NCI-H2081 treated with DMSO at 0.1 percent for 48 hours (cell line): ENCODE measurements at places on chromosomes 3 and 15.

- DNase-seq: no peak
Observed at GRCh38 chr15:69543681-69544364, 91.2 kb downstream of the RPLP1 start.

GRCh38 chr3:40022297-40022827, 213.0 kb downstream of the MYRIP start:
- no peak for DNase-seq

DNA sequence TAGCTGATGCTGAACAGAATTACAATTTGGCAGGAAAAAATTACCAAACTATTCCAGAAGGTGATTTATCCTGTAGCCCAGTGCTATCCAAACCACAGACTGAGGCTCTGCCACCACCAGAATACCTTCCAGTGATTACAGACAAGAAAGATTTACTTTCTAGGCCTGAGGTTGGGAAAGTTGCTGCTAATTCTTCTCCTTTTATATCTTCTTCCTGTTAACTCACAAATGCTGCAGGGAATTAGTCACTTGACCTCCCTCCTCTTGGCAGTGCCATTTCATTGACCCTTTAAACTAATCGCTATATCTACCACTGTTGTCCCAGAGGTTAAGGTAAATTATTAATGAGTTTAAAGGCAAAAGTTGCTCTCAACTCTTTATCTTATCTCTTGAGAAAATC, 118.4 kb downstream of the CTNNB1 start:
- DNase-seq: no peak

DNA sequence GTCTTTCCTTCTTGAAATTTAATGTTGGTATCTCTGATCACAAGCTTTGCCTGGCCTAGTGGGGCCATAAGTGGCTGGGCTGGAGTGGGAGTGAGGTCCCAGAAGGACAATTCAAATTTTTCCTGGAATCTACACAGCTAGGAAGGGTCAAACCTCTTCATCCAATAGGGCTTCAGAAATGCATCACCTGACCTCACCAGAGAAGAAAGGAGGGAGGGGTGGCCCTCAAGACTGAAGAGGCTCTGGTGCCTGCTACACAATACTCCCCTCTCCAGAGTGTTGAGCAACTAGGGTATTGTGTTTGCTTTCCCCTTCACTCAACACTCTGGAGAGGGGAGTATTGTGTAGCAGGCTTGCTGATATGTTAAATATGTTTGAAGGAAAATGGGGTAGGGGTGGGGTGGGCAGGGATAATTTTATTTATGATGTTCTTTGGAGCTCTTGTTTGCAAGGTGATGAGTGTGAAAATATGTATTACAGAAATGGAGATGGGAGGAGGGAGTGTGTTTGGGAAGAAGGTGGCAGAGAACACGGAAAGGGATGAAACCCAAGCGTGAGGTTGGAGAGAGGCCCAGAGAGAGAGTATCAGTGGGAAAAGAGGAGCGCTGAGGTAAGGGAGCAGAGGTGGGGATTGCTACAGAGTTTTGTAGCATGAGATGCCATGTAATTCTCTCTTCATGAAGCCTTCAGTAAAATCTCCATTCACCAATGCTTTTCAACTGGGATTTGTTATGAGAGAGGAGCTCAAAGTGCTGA, 5.7 kb upstream of the KLHL24 start:
- no peak for DNase-seq

DNA sequence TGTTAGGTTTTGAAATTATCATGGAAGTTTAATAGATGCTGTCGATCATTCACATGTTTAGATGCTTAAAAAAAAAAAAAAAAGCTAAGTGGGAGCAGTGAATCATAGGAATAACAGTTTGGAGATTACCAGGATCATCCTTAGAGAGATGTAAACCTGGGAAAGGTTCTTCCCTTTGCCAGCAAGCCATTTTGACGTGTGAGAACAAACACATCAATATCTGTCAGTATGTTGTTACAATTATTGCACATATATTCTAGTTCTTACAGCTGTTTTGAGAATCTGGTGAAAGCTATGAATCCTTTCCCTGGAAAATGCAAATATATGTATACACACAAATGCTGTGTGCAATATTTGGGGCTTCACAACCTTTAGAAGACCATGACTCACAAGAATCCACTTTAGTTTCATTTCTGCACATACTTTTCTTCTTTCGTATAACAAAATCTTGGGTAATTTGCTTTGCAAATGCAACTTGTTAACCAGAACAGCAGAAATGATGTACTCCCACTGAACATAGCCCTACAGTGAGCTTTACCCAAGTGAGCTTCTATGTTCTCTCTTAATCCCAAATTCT, 12.0 kb downstream of the NFKBIZ start:
- DNase-seq: no peak

GRCh38 chr3:134236505-134237170, 14.0 kb downstream of the RYK start:
- no peak for DNase-seq

- DNase-seq: no peak
Observed at GRCh38 chr3:17044855-17045254, 160.1 kb downstream of the PLCL2 start.

GRCh38 chr15:66773129-66773873, 71.3 kb downstream of the SMAD6 start:
- DNase-seq: no peak

- peak; percentile 49 for DNase-seq
Observed at GRCh38 chr3:186806089-186807055, at the start of gene RFC4. Gene RFC4, minus strand, starts transcription at chr3:186806482. Its CDS starts 1,769 bp downstream, at chr3:186804713.

DNA sequence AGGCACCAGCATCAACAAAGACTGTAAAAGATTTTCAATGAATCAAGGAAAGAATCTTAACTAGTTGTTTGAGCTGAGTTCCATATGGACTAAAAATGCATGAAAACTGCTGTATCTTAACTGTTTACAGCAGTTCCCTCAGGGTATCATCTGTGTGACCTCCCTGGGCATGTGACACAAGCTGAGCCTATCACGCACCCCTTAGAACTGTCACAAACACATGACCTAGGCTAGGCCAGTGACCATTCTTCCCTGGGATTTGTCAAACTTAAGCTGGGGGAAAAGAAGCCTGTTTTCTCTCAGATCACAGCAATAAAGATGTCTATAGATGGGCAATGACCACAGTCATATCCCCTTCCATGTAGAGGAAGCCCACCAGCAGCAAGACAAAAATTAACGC, 35.7 kb downstream of the IGF2BP2 start:
- DNase-seq: no peak

GRCh38 chr15:33226559-33227181, 32.2 kb upstream of the FMN1 start:
- no peak for DNase-seq

- DNase-seq: no peak
Observed at GRCh38 chr3:108669208-108669607, 79.7 kb downstream of the DZIP3 start.

DNA sequence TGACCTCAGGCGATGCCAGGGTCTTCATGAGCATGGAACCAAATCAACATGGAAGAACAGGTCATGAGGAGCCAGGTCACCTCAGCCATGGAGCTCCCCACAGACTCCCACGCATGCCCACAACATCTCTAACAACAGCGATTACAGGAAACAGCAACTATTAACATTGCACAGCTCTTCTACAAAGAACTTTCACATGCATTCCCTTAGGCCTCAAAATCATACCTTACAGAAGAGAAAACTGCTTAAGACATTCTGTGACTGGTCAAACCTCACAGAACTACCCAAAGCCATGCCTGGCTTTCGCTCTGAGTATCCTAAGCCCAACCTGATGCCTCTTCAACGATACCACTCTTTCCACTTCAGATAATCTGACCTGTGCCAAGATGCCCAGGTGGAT, 117.8 kb downstream of the OXNAD1 start:
- DNase-seq: no peak

DNA sequence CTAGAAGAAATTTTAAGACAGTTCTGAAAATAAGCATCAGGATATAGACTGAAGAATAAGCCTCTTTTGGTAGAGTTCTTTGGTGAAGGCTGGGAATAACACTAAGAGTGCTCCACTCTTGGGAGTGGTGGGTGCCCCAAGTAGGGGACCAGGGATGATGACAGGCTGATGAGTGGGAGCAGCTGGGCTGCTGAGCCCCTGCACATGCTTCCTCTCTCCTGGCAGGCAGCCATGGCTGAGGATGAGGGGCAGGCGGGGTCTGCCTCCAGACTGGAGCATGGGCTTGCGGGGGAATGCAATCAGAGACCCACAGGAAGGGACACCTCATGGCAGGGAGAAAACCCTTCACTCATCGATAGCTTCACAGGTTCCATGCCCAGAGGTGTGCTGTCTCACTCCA, 72.6 kb upstream of the RORA start:
- DNase-seq: no peak

DNA sequence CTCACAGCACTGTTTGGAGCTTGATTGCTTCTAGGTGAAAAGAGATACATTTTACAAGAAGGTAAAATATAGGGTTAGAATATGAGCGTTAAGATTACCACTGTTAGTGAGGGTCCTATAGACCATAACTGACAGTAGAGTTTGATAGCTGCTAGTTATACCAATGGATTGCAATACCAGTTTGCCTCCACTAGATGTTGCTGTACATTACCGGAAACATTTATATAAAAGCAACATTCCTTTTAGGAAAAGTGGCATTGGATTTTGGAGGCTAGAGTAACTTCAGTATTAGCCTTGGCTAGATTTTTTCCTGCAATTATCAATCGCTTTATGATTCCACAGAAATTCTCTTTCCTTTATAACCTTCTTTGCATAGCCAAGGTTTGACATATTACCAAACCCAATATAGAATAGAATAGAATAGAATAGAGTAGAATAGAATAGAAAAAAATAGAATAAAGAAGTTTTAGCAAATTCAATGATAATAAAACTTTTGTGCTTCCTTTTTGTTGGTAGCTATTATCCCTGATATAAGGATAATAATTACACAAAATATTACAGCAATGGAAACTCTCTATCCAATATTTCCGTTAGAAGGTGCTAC, 1093.6 kb upstream of the ALCAM start:
- no peak for DNase-seq

DNA sequence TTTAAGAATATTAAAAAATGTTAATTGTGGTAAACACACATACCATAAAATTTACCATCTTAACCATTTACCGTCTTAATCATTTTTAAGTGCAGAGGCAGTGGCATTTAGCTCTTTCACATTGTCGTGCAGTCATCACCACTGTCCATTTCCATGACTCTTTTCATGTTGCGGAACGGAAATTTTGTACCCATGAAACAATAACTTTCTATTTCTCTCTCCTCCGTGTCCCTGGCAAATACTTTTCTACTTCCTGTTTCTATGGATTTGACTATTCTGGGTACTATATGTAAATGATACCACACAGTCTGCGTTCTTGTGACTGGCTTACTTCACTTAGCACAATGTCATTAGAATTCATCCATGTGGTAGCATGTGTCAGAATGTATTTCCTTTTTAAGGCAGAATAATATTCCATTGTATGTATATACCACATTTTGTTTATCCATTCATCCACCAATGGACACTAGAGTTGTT, 27.9 kb downstream of the AKAP13 start:
- DNase-seq: no peak

DNA sequence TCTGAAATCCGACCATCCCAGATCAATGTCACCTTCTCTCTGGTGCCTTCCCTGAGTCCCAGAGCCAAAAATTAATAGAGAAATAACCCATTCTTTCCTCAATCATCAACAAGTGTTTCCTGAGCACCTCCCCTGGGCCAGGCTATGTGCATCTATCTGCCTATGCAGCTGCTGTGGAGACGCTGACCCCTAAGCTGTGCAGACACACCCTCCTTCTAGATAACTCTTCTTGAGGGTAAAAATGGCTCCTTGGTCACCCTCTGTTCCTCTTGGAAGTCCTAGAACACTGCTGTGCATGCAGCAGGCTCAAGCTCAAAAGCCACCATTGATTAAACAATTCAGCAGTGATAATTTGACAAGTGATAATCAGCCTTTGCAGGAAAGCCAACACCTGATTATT, 18.4 kb downstream of the CA12 start:
- DNase-seq: no peak

DNA sequence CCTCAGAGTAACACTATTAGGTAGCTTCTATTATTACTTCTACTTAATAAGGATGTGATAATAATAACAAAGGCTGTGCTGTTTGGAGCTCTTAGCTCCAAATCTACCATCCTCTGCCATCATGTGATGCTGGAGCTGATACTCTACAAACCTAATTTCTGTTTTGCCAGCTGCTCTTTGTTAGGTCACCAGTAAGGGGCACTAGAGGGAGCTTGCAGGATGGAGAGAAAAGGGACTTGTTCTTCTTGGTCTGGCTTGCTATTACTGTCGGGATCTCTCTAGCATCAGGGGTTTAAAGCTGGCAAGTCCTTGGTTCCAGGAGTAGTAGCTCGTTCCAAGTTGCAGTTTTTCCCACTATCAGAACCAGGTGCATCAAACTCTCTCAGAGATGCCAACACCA, 194.9 kb upstream of the KBTBD8 start:
- no peak for DNase-seq

- DNase-seq: no peak
Observed at GRCh38 chr15:49083401-49084284, 37.4 kb upstream of the SECISBP2L start.
